CD4-positive, alpha-beta T cell treated with Interleukin-12 subunit alpha and Interleukin-12 subunit beta, for 1 hour (primary cell): ENCODE measurements at places on chromosomes 7 and 10.
A peak's percentile ranks its signal among the peaks of the same experiment; 100 is the strongest.

GRCh38 chr10:112755446-112756234 lies 194.4 kb upstream of the TCF7L2 start:
- no peak for DNase-seq

- DNase-seq = no peak
Measured at GRCh38 chr10:64071218-64071617, 550.0 kb downstream of the REEP3 start.

- DNase-seq = no peak
Measured at GRCh38 chr10:17665747-17666146, 21.8 kb downstream of the STAM start.

DNA sequence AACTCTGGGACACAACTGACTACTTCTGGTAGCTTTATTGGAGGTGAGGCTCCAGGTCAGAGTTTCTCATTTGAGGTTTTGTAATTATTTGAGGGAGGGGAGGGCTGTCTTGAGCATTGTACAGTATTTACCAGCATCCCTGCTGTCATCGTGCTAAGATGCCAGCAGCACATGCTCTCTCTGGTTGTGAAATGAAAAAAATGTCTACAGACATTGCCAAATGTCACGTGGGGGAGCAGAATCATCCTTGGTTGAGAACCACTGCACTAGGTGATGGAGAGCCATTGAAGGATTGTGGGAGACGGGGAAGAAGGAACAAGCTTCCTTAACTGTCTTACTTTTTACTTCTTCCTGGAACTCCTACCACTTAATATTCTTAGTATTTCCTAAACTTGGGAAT lies 5.0 kb downstream of the SEPTIN7 start:
- peak; percentile 11 for DNase-seq

DNA sequence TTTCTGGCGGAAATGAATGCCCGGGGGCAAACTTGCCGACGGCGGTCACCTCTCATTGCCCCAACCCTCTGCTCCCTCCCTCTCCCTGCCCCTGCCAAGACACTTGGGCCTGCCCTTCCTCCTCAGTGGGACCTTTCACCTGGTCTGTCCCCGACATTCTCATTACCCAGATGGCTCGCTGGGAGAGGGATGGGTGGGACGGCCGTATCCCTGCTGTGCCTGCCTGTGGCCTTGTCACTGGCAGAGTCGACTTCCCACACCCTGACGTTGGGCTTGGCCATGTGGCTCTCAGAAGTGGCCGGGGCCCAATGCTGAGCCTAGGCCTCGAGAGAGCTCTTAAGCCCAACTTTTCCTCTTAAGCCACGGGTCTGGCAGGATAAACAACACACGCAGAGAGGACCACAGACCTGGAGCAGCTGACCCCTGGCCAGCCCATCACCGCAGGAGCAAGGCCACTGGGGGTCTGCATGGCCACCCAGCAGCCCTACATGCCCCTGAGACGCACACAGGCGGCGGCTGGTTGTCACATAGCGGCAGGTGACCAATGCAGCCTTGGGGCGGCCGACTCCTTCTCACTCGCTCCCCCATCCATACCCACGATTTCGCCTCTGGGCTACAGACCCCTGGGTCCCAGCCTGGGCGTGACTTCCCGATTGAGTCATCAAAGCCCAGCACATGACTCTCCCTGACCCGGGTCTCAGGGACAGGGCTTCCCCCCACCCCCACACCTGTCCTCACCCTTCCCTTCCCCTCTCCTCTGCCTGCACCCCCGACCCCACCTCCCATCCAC lies 40.1 kb downstream of the SLC29A4 start:
- DNase-seq = no peak

DNA sequence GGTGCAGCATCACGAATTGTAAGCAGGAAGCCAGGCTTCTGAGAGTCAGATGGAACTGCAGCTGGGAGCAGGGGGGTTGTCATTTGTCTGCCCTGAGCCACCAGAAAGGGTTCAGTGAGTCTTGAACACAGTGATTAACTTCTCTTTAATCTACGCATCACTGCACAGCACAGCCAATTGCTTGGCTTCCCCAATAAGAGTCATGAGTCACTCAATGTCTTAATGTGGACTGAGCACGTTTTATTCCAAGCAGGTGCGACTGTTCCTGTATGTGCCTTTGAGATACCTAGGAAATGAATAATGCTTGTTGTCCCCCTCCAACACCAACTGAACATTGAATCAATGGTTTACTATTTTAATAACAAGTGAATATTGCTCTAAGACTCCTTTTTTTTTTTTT lies 26.0 kb upstream of the PLEKHA1 start:
- DNase-seq = no peak

DNA sequence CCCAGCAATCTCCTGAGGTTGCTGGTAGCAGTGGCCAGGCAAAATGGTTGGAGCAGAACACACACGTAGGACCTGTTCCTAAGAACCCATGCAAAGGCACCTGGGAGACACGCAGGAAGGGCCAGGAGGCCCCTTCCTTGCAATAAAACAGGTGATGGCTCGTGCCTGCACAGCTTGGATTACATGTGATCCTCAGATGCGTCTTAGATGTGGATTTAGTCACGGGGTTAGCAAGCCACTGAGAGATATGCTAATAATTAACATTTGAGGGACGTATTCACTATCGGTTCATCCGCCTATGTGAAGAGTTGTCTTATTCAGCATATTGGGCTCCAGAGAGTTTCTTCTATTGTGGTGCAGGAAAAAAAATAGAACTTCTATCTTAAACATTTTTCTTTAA lies 4.6 kb upstream of the RHEB start:
- DNase-seq = no peak

DNA sequence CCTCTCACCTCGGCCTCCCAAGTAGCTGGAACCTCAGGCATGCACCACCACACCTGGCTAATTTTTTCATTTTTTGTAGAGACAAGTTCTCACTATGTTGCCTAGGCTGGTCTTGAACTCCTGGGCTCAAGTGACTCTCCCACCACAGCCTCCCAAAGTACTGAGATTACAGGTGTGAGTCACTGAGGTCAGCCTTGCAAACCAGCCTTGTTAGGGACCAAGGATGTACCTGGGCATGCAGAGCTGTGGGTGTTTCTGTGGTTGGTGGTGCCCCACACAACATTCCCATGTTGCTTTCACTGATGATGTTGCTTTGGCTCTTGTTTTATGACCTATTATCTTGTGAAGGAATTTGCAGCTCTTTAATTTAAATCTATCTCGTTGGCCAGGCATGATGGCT lies 54.8 kb downstream of the OTUD1 start:
- no peak for DNase-seq

- peak; percentile 3 for DNase-seq
Measured at GRCh38 chr10:58335306-58336005, 650 bp downstream of the UBE2D1 start.

DNA sequence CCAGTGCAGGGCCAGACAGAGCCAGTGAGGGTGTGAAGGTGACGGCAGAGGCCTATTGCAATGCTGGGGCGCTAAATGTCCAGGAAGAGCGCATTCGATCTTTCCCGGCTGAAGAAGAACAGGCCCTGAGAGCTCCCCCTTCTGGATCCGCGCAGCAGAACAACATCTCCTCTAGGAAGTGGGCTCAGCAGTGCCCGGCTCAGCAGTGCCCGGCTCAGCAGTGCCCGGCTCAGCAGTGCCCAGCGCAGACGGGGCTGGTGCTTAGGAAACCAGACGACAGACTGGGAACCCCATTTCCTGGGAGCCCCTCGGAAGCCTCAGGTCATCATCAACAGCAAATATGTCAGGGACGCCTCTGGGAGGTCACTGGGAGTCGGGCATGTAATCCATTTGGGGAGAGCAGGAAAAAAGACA lies 4.7 kb upstream of the NOS3 start:
- DNase-seq = peak; percentile 66

DNA sequence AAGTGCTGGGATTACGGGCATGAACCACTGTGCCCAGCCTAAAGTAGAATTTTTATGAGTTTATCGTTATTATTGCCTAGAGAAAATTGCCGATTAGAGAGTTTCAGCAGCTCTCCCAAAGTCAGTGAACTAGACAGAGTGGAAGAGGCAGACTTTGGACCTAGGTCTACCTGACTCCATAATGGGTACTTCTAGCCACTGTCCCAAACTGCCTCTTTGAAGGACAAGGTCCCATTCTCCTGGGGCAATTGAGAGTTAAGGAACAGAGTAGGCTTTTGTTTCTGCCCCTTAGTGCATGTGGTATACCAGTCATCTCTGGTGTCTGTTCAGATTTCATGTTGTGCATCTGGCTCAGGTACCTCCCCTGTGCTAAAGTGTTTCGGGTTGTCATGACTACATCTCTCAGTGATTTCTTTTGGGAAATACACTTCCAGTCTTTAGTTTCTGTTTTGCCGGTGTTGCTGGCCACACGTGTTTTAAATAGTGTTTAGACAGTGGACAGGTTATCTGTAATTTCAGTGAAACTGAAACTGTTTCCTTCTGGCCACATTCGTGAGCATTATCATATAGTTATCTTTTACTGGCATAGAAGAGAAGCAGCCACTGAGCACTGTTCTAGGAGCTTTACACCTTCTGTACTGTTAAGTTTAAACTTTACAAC lies 4.7 kb downstream of the TMEM236 start:
- DNase-seq = peak; percentile 9

DNA sequence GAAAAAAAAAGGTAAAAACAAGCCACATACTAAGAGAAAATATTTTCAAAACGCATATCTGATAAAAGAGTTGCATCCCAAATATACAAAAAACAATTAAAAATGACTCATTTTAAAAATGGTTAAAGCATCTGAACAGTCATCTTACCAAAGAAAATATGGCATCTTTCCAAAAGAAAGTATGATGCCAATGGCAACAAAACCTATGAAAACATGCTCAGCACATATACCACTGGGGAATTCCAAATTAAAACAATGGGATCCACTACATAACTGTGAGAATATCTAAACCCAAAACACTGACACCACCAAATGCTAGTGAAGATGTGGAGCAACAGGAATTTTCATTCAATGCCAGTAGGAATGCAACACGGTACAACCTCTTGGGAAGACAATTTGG lies 39.3 kb downstream of the VSTM2A start:
- no peak for DNase-seq

- DNase-seq = no peak
Measured at GRCh38 chr10:5460468-5461202, 38.7 kb downstream of the CALML5 start.

DNA sequence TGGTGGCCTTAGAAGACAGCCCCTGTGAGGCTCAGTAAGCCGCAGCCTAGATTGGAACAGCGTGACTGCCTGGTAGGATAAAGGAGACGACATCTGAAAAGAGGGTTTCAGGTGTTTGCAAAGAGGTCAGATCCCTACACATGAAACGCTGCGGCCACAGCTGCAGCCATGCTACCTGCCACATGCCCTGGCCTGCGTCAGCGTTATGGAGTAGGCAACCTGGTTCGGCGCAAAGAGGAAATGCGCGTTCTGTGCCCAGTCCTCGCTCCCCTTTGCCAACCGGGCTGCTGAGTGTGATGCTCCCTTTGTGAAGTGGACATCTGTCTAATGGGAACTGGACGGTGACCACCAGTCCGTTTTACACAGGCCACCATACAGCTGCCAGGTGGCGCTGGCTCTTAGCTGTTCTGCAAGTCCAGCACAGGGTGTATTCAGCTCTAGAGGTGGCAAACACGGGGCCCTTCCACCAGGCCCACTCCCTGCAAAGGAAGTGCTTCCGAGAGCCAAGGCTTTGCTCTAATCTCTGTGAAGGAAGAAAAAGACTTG lies 160.3 kb downstream of the CELF2 start:
- peak; percentile 51 for DNase-seq

- no peak for DNase-seq
Measured at GRCh38 chr10:111128331-111129180, 51.7 kb downstream of the ADRA2A start.

DNA sequence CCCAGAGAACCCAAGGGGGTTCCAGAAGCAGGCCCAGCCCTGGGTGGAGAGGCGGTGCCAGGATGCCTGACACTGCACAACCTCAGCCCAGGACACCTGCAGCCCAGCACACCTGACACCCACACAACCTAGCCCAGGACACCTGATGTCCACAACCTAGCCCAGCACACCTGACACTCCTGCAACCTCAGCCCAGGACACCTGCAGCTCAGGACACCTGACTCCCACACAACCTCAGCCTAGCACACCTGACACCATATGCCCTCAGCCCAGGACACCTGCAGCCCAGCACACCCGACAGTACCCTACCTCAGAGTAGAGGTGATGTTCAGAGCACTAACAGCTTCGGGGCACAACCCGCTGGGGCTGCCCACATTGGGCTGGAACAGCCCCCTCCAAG lies 87.3 kb downstream of the PAXIP1 start:
- no peak for DNase-seq

- DNase-seq = no peak
Measured at GRCh38 chr10:123359539-123359938, 205.3 kb downstream of the BUB3 start.

DNA sequence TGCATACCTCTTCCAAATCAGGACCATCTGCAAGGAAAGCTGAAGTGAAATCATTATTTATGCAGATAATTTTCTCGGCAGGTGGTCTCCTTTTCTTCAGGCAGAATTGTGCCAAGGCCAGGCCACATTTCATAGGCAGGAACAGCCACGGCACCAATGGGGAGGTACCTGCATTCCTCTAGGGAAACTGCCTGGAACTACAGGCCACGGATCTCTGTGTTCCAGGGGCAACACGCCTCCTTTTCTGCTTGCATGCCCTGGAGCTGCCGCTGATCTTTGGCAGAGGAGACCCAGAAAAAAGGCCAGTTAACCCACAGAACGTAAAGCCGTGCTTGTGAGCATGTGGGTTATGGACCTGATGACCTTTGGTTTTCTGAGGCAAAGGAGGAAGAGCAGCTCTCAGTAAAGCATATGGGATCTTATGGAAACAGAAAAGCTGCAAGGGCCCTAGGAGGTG lies 111.2 kb upstream of the KIAA1217 start:
- no peak for DNase-seq

- no peak for DNase-seq
Measured at GRCh38 chr7:88589927-88590326, 169.6 kb upstream of the ZNF804B start.

DNA sequence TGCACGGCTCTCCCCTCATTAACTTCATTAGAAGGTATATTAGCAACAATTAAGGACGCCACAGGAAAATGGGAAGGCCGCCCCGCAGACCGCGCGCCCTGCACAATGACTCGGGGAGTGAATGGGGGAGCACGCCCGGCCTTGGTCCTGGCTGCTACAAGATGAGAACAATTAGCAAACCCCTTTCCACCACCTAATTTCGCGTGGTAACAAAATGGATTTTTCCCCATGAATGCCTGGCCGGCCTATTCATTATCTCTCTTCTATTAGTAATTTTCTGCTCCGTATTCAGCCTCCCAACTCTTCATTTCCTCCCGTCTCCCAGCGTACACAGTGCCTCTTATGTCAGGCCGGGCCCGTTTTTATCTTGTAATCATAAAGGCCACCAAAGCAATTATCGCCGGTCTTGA lies 346.9 kb downstream of the DNAJB6 start:
- no peak for DNase-seq

- peak; percentile 26 for DNase-seq
Measured at GRCh38 chr10:122495406-122496340, 34.3 kb downstream of the HTRA1 start.

DNA sequence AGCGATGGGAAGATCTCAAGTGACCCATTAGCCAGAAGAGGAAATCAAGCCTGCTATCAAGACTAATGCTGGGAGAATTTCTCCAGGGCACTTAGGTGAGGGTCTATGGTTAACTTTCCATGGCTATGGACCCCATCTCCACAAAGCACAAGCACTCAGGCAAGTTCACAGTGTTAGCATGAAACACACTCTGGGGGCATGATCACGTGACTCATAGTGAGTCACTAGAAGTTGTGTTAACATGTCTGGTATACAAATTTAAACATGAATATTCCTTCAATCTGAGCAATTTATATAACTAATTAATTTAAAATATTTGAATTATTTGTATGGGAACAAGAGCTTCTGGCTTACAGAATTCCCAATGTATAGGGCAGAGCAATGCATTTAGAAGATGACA lies 131.8 kb downstream of the FAM204A start:
- DNase-seq = no peak
